ENCODE measurements at places on chromosomes 12 and 14.

- DNase-seq, result no peak
These were observed 194.8 kb upstream of the SEL1L start for GRCh38 chr14:81728447-81728846.

DNA sequence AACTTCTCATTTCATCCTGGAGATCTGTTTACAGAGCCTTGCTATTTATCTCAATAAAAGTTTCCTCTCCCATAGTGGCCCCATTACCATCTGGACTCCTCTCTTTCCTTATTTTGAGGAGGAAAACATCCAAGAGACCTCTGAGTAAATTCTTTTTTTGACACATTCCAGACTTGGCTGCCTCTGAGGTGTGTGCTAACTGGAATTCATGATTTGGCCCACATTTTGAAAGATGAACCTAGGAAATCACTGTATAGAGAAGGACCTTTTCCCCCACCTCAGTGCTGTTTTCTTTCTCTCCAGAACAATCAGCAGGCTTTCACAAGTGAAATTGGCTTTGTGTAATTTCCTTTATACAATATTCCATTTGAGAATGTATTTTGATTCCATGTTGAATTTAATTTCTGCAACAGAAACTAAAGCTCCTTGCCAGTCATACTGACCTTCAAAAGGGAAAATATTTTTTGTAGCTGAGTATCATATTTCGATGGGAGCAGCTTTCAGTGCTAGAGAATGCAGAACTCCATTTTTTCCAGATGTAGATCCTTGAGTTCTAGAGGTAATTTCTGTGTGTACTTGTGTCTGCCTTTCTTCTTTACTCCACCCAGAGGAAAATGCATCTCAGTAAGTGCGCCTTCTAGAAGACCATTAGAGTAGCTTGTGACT, 244.9 kb upstream of the RGS6 start:
- no peak for DNase-seq

DNA sequence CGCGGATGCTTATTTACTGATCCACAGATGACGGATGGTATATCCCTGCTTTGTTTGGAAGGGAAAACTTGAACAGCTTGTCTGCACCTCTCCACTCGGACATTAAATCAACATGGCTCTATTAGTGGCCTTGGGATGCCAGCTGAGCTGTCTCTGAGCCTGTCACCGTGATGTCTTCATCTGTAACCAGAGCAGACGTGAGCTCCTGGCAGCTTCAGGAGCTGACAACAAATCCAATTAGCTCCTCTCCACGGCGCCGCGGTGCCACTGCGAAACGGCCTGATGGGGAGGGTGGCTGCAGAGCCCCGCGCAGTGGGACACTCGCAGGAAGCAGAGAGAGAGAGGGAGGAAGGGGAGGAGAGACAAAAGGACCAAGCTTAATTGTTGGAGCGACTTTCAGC, 112.3 kb downstream of the PAPOLA start:
- no peak for DNase-seq

- no peak for DNase-seq
These were observed 794 bp downstream of the HOXC13 start for GRCh38 chr12:53939141-53940108.

DNA sequence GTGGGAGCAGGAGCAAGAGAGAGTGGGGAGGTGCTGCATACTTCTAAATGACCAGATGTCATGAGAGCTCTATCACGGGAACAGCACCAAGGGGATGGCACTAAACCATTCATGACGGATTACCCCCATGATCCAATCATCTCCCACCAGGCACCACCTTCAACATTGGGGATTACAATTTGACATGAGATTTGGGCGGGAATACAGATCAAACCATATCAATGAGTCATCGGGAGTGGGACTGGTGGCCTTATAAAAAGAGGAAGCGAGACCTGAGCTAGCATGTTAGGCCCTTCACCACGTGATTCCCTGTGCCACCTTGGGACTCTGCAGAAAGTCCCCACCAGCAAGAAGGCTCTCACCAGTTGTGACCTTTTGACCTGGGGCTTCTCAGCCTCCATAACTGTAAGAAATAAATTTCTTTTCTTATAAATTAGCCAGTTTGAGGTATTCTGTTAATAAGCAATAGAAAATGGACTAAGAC, 28.7 kb downstream of the COX8C start:
- no peak for DNase-seq

GRCh38 chr12:115433014-115433634, 749.1 kb upstream of the TBX3 start:
- no peak for DNase-seq

GRCh38 chr12:126879842-126880241, 1387.1 kb upstream of the TMEM132C start:
- no peak for DNase-seq

GRCh38 chr12:31221551-31221945, 104.4 kb downstream of the SINHCAF start:
- no peak for DNase-seq

- no peak for DNase-seq
These were observed 2.5 kb downstream of the OXA1L start for GRCh38 chr14:22768947-22769346.

- peak; percentile 30 for DNase-seq
These were observed at the start of gene IFI27L2 for GRCh38 chr14:94129111-94129757. Gene IFI27L2, minus strand, starts transcription at chr14:94129604. Its CDS starts 40 bp downstream, at chr14:94129564.

DNA sequence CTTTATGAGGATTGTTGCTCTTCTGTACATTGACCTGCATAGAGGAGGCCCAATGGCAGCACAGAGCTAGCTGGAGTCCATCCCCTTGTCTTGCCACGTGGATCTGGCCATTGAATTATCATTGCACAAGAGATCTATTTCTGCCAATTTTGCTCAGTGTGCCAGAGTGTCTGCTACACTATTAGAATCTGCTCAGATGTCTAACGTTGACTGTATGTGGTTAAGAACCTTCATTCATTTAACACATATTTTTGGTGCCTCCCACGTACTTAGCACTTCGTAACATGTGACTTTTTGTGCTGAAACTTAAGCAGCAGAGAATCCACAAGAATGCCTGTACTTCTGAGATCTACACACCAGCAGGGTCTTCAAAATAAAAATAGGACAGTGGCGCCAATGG, 166.0 kb upstream of the VASH1 start:
- no peak for DNase-seq

DNA sequence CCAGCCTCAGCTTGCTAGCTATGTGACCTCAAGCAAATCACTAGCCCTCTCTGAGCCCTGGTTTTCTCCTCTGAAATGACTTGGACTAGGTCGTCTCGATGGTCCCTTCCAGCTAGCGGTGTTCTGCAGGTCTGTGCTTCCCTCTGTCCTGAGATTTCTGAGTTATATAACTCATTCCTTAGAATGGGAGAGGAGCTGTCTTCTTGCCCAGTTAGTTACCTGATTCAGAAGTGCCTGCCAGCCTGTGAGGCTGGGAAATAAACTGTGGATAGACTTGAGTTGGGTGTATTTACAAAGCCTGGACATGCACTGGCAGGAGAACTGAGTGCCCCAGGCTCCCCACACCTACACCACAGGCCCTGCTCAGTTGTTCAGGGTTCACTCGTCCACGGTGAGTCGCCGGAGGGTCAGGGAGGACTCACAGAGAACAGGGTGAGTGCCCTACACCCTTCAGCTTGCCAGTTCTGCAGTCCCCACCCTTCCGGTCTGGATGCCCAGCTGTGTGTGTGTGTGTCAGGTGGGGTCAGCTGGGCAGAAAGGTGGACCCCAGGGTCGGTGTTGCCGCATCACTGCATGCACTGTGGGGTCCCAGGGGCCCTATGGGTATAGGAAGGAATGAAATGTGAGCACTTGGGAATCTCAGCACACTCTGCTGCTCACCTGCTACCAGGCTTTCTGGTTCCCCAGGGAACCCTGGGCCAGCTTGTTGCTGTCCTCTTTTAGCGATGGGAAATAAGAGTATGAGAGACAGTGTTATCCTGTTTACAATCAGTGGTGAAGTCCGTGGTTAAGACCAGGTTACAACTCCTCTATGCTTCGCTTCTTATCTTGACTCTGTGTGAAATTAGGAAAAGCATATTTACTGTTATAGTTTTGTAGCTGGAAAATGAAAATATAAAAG, 348.2 kb downstream of the DPF3 start:
- DNase-seq, result no peak

DNA sequence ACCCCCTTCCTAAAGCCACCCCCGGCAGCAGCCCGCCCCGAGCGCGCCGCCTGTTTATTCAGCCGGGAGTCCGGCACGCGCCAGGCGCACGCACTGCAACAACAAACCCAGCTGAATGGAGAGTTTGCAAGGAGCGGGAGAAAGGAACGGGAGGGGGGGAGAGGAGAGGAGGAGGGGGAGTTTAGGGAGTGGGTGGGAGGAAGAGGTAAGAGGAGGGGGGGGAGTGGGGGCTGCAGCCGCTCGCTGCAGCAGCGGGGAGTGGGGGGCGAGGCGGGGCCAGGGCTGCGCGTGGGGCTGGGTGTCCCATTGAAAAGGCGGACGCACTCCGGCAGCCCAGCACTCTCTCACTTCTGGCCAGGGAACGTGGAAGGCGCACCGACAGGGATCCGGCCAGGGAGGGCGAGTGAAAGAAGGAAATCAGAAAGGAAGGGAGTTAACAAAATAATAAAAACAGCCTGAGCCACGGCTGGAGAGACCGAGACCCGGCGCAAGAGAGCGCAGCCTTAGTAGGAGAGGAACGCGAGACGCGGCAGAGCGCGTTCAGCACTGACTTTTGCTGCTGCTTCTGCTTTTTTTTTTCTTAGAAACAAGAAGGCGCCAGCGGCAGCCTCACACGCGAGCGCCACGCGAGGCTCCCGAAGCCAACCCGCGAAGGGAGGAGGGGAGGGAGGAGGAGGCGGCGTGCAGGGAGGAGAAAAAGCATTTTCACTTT, at the start of gene ASCL1:
Gene ASCL1 (plus strand): TSS at position 336 of the 712 bp plus-strand sequence. CDS start 571 bp downstream, outside the sequence.
- no peak for DNase-seq

DNA sequence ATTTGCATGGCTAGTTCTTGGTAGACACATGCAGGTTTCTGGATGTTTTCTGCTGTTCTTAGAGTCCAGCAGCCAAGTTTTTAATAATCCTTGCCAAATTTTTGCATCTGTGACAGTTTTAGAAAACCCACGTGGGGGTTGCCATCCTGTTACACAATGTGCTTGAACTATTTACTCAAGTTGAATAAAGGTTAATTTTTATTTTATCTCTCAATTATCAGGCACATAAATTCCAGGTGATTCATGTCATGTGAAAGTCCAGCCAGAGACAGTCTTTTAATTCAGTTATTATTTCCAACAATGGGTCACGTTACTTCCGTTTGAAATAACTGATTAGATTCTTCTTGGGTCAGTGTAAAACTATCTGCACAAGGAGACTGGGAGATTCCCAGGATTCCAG, 15.7 kb downstream of the MYRFL start:
- no peak for DNase-seq

- no peak for DNase-seq
These were observed 305.6 kb downstream of the RAD51B start for GRCh38 chr14:68124979-68125731.

DNA sequence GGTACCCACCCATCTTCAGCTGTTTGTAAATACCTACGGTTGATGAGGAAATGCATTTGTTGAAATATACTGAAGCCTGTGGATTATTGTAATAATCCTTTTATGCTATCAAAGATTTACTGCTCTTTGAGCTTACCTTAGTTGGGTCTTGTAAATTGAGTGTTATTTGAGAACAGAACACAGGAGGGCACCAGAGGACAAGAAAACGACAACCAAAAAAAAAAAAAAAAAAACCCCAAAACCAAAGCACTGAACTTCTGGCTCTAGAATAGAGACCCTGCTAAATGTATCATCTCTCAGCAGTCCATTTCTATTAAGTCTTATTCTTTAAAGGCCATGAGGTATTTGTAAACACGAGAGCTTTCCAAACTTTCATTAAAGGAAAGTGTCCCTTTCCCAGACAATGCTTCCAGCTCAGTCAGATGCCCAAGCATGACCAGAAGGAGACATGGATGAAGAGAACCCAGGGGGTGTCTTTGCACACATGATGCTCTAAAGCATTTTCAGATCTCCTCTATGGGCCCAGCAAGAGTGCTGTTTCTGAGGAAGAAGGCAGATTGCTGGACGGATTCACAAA, 763.9 kb downstream of the NRXN3 start:
- DNase-seq, result no peak

DNA sequence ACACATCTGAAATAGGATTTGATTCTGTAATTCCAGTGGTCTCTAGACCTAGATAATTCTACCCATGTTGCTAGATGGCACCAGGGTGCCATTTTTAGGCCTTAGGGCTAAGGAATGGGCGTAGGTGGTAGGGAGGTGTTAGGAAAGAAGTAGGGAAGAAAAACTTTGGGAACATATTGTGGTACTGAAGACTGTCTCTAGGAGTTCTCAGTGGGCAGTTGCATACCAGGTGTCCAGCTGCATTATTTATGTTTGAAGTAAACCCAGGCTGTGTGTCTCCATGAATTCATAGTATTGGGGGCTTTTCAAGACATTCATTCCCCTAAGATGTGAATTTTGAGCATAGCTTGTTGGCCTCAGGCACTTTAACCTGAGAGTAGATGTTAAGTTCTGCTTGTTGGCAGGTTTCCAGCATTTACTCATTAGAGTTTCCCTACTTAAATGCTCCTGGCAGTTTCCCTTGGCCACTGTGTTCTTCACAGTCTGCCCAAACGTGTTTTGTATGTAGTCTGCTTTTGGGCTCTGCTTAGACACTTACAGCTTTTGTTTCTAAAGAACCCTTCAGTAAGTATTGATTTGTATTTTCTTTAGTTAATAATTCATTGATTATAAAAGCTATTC, 31.5 kb upstream of the CCT2 start:
- no peak for DNase-seq

DNA sequence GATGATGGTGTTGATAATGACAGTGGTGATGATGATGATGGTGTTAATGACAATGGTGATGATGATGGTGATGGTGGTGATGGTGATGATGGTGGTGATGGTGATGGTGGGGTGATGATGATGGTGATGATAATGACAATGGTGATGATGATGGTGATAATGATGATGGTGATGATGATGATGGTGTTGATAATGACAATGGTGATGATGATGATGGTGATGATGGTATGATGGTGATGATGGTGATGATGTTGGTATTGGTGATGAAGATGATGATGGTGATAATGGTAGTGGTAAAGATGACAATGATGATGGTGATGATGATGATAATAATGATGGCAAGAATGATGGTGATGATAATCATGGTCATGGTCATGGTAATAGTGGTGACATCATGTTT, 184.7 kb downstream of the SLC15A4 start:
- no peak for DNase-seq

- no peak for DNase-seq
These were observed 81.5 kb upstream of the MYF6 start for GRCh38 chr12:80625901-80626300.

GRCh38 chr12:104353012-104353981, 49.8 kb downstream of the EID3 start:
- no peak for DNase-seq

All from stimulated activated CD4-positive, alpha-beta T cell treated with anti-CD3 and anti-CD28 coated beads, Interleukin-12 subunit alpha, Interleukin-12 subunit beta, amount 100 ng/mL, for 24 hours (primary cell).